ENCODE measurements at places on chromosomes 2 and 18.

DNA sequence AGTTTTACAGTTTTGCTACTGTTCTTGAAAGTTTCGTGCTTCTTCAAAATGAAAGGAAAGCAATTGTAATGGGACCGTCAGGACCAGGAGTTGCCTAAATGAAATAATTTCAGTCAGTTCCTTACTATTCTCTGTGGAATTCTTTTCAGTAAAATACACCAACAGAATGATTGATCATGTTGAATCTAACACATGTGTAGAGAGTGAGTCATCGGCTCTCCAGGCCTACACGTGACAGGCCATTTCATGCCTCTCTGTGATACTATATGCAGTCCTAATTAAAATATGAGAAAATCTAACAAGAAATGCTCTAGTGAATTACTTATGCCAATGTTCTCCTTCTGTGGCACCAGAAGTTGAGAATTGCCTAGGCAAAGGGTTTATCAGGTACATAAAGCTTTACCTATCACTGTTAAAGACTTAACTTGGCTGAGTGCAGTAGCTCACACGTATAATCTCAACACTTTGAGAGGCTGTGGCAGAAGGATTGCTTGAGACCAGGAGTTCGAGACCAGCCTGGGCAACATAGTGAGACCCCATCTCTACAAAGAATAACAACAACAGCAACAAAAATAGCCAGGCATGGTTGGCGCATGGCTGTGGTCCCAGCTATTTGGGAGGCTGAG, 199.4 kb downstream of the LRRTM1 start:
- no peak for DNase-seq

- no peak for DNase-seq
Observed at GRCh38 chr2:156322051-156322685, 10.4 kb downstream of the NR4A2 start.

GRCh38 chr2:213162516-213163118, 11.2 kb upstream of the IKZF2 start:
- DNase-seq, result no peak

DNA sequence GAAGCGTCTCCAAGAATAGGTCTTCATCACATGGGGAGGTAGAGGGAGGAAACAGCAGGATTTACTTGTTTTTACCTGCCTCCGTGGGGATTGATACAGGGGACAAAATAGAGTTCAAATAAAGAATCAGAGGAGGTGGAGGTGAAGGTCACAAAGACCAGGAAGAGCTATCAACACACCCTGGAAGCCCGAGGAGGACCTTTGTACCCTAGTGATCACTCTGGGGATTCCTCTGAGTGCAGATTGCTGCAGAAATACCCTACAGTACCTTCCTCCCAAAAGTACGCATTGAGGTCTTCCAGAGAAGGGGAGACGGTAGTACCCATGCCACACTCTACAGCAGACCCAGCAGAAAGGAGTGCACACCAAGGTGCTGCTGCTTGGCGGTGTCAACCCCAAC, 44.9 kb downstream of the OSR1 start:
- DNase-seq, result no peak

DNA sequence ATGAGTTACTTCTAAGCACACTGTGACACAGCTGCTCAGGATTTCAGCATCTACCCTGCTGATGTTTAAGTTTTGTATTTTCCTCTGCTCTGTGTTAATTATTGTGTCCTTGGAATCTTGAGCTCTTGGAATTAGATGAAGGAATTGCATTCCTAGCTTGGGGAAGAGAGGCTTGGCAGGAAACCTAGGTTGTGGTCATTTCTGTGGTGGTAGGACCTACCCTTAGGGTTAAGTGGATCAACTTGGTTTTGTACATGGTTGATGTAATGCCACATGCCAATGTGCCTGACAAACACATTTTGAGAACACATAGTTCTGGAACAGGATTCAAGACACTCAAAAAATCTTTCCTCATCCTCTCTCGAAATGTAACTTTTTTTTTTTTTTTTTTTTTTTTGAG, 264.5 kb upstream of the MEX3C start:
- no peak for DNase-seq

DNA sequence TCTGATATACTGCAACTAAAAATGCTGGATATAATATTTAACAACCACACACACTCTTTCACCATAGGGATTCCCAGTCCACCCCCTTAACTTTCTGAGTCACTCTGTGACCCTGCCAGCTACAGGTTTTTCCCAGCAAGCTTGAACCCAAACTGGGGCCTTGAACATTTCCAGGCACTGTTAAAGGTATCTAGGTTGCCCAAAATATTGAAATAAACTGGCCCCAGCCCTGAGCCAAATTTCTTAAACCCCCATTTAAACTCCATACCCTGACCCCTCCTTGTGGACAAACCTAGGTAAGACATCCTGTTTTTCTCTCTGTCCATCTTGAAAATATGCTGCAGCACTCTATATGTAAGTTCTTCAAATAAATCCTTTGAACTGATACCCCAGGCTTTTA, 19.7 kb upstream of the DCTN1 start:
- no peak for DNase-seq

Data from Caki2 (cell line).